ENCODE measurements at places on chromosomes 12 and 14.

DNA sequence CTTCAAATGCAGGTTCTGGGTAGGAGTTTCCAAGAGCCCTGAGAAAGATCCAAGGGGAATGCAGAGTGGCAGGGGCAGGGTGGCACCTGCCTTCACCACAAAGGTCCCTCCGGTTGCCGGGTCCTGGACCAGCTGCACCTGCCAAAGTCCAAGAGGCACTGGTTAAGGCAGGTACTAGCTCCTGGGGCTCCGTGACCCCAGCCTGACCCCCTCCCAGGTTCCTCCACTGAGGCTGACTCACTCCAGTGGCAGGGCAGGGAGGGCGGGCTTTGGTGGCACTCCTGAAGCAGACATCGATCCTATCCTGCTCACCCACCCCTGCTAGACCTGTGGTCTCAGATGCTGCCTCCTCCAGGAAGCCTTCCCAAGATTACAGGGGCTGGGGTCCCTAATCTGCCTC is 11.4 kb downstream of the RPS6KL1 start:
- no peaks in the 10 kb centered on the region for H3K4me1 ChIP-seq
- H3K4me3 ChIP-seq = no peak overlapping the region
- H3K36me3 ChIP-seq = peaks cover 4% of the 10 kb centered on the region
- DNase-seq = no peak
- no peaks in the 10 kb centered on the region for H3K27me3 ChIP-seq

DNA sequence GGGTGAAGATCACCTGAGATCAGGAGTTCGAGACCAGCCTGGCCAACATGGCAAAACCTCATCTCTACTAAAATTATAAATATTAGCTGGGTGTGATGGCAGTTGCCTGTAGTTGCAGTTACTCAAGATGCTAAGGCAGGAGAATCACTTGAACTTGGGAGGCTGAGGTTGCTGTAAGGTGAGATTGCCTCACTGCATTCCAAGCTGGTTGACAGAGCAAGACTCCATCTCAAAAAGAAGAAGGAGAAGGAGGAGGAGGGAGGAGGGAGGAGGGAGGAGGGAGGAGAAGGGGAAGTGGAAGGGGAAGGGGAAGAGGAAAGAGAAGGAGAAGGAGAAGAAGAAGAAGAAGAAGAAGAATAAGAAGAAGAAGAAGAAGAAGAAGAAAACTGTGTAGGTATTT is 17.0 kb downstream of the RNASE10 start:
- H3K36me3 ChIP-seq = no peaks in the 10 kb centered on the region
- H3K4me1 ChIP-seq = no peaks in the 10 kb centered on the region
- H3K27ac ChIP-seq = no peak overlapping the region
- H3K27me3 ChIP-seq = no peaks in the 10 kb centered on the region
- DNase-seq = no peak
- H3K4me3 ChIP-seq = no peak overlapping the region

- DNase-seq = no peak
- no peaks in the 10 kb centered on the region for H3K36me3 ChIP-seq
- no peaks in the 10 kb centered on the region for H3K27me3 ChIP-seq
- H3K4me3 ChIP-seq = no peak overlapping the region
- H3K27ac ChIP-seq = no peak overlapping the region
- H3K4me1 ChIP-seq = no peaks in the 10 kb centered on the region
Observed at GRCh38 chr14:93072659-93073357, 42.9 kb downstream of the ITPK1 start.

- H3K4me1 ChIP-seq = no peaks in the 10 kb centered on the region
- H3K4me3 ChIP-seq = no peak overlapping the region
- DNase-seq = no peak
- H3K27ac ChIP-seq = no peak overlapping the region
- peaks cover 36% of the 10 kb centered on the region for H3K36me3 ChIP-seq
Observed at GRCh38 chr12:124420996-124421674, 126.2 kb downstream of the RFLNA start.

DNA sequence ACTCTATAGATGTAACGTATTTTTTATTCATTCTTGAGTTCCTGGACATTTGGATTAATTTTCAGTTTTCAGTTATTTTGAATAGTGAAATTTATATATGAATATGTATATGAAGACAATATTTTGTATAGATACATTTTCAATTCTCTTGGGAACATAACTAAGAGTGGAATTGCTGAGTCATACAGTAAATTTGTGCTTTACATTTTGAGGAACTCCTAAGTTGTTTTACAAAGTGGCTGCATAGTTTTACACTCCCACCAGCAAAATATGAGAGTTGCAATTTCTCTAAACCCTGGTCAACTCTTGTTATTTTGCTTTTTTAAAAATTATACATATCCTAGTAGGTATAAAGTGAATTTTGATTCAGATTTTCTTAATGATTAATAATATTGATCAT is 1838.6 kb upstream of the SEL1L start:
- no peaks in the 10 kb centered on the region for H3K27me3 ChIP-seq
- H3K4me3 ChIP-seq = no peak overlapping the region
- no peaks in the 10 kb centered on the region for H3K4me1 ChIP-seq
- no peak overlapping the region for H3K27ac ChIP-seq
- H3K36me3 ChIP-seq = no peaks in the 10 kb centered on the region

GRCh38 chr12:138898-139534 is 72.4 kb downstream of the IQSEC3 start:
- H3K27ac ChIP-seq = no peak overlapping the region
- DNase-seq = peak; percentile 87
- H3K27me3 ChIP-seq = peaks cover 11% of the 10 kb centered on the region
- no peaks in the 10 kb centered on the region for H3K4me1 ChIP-seq

GRCh38 chr14:69666112-69666511 is 54.7 kb downstream of the SUSD6 start:
- H3K36me3 ChIP-seq = no peaks in the 10 kb centered on the region
- no peak overlapping the region for H3K27ac ChIP-seq
- DNase-seq = no peak
- H3K4me1 ChIP-seq = peaks cover 26% of the 10 kb centered on the region

DNA sequence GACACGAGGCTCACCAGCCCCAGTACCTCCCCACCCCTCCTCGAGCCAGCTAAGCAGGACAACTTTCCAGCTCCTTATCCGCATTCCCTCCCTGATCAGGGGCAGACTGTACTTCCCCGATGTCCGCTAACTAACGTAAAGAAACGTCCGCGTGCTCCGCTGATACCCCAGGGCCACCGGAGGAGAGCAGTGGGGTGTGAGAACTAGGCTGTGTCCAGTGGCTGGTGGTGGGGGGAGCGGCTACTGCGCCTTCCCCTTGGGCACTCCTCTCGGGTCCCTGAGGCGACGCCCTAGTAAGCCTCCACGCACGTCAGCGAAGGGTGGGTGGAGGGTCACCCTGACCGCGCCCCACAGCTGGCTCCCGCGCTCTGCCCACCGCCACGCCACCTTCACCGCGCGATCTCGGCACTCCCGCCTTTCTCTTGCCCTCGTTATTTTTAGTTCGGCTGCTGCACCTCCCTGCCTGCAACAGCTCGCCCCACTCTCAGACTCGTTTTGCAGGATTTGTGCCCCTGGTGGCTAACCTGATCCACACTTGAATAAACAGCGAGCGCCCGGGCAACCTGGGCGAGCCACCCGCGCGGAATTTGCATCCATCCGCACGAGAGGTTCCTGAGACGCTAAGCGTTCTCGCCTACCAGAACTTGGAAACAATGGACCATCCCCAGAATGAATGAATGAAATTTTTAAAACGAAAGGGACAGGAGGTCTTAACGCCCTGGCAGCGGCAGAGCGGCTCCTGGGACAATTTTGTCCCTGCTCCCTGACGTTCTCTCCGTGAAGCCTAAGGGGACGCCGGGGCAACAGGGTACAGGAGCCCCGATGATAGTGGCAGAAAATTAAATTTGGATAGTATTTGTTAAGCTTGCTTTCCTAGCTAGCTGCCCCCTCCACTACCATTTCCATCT is 6.9 kb upstream of the BMP4 start:
- H3K4me1 ChIP-seq = no peaks in the 10 kb centered on the region
- DNase-seq = peak; percentile 78
- peaks cover 41% of the 10 kb centered on the region for H3K27me3 ChIP-seq
- H3K36me3 ChIP-seq = no peaks in the 10 kb centered on the region

- H3K4me1 ChIP-seq = peaks cover 5% of the 10 kb centered on the region
- H3K27ac ChIP-seq = no peak overlapping the region
- H3K27me3 ChIP-seq = no peaks in the 10 kb centered on the region
- peak; percentile 39 for DNase-seq
- no peak overlapping the region for H3K4me3 ChIP-seq
Observed at GRCh38 chr12:130576371-130576816, 139.7 kb downstream of the RIMBP2 start.

Measured in endodermal cell (in vitro differentiated cells).